Stromal cell of bone marrow (primary cell): ENCODE measurements at places on chromosomes 3 and 15.
A peak's percentile ranks its signal among the peaks of the same experiment; 100 is the strongest.

DNA sequence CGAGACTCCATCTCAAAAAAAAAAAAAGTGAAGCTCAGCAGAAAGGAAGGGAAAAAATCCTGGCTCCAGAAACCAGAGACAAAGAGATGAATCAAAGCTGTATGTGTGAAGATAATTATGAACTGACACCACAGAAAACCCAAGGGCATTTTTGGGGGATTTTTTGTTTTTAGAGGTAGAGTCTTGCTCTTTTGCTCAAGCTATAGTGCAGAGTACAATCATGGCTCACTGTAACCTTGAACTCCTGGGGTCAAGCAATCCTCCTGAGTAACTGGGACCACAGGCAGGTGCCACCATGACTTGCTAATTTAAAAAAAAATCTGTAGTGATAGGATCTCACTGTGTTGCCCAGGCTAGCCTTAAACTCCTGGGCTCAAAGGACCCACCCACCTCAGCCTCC, 22.8 kb downstream of the HCLS1 start:
- DNase-seq = no peak

DNA sequence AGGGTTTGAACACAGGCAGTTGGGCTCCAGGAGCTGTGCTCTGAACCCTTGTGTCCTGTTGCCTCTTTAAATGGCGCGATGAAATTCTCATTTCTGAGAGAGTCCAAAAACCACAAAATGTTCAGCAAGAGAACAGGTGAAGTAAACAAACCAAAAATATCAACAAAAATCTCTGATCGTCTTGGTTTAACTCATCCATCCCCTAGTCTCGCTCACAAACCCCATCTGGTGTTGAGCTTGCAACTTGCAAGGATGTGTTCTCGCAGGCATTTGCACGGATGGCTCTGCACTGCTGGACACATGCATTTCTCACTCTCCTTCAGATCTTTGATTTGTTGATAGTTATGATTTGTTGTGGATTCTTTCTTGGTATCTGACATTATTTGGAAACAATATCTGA, 31.1 kb downstream of the FAH start:
- no peak for DNase-seq

GRCh38 chr3:170037463-170038433, at the start of gene GPR160:
Gene GPR160, plus strand, starts transcription at chr3:170037995. Its CDS starts 45,978 bp downstream, at chr3:170083973.
- DNase-seq = no peak

- DNase-seq = no peak
Measured at GRCh38 chr3:169077394-169077906, 586.1 kb downstream of the MECOM start.

DNA sequence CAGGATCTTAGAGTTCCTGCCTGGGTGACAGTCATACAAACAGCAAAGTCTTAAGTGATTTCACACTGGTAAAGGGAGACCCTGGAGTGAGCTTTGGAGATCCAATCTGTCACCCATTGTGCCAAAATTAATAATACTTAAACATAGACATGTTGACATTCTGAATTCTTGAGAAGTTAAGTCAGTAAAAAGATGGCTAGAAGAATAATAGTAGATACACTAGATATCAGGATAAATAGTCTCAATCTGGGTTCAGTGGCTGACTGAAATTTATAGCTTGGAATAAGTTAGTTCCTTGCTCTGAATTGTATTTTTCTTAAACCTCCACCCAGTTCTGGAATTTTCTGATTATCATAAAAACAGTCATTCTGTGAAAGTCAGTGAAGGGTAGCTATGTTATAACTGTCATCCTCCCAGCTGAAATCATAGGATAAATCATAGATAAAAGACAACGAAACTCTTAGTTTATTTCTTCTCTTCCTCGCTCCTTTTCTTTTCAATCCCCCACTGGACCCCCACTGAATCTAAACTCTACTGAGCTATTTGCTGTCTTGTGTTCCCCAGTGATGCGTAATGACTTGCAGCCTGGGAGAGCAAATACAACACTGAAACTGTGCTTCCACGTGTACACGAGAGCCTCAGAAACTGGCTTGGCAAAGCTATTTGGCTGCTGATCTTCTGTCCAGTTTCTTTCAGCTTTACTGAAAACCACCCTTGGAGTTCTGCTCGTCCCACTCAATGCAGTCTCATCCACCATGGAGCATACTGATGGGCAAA, 175.4 kb upstream of the TP63 start:
- DNase-seq = no peak

GRCh38 chr3:142723665-142723967, 218 bp upstream of the TRPC1 start:
- DNase-seq = no peak

DNA sequence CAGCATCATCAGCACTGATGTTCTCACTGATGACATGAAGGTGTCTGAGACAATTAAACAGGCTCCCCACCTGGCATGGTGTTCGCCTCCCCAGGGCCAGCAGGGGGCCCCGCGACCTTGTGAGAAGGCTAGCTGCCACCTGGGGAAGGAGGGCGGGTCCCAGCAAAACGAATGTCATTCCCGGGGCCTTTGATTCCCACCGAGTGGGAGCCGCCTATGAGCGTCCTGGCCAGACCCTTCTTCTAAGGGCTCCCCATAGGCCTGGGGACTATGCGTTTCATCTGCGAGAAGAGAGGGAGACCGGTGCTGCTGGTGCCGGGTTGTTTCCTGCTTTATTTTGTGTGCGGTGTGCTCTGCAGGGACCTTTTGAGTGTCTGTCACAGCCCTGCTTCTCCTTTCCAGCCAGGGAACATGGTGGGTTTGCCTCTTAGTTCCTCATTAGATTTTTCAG, 20.5 kb upstream of the MINDY4B start:
- no peak for DNase-seq

- peak; percentile 67 for DNase-seq
Measured at GRCh38 chr3:152026033-152026556, 152.7 kb downstream of the SUCNR1 start.

- DNase-seq = no peak
Measured at GRCh38 chr15:89150762-89151664, 62.8 kb downstream of the ABHD2 start.

DNA sequence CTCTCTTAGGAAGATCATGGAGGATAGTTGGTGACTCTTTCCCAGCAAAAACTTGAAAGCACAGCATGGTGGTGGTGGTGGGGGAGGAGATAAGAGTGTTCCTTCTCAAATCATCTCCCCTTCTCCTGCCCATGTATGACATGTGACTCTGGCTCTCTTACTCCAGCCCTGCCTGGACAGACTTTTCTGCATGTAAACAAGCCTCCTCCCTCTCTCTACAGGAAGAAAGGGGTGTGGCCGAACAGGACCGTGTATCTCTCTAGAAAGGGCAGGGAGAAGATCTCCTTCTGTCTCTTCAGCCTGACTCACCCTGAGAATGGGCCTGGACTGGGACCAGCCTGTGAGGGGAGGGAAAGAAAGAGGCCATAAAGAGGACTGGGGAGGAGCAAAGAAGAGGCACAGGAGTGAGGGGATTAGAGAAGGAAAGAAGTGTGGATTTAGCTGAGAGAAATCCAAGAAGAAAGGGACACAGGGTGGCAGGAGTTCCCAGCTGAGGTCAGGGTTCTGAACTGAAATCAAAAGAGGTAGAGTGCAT, 1.5 kb downstream of the CELF6 start:
- DNase-seq = no peak

DNA sequence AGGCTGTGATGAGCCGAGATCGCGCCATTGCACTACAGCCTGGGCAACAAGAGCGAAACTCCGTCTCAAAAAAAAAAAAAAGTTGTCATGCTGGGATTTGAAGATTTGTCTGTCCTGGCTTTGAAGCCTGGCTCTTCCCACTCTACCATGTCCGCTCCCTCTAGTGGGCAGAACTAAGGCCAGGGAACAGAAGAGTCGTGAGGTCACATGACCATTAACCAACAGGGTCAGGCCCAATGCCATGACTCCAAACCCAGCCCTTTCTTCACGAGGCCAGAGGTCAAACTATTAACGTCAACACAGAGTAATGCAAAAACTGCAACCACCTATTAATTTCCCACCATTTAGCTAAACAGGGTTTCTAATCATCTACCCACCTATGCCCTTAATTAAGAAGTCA, 212.1 kb downstream of the ADAMTS17 start:
- no peak for DNase-seq

DNA sequence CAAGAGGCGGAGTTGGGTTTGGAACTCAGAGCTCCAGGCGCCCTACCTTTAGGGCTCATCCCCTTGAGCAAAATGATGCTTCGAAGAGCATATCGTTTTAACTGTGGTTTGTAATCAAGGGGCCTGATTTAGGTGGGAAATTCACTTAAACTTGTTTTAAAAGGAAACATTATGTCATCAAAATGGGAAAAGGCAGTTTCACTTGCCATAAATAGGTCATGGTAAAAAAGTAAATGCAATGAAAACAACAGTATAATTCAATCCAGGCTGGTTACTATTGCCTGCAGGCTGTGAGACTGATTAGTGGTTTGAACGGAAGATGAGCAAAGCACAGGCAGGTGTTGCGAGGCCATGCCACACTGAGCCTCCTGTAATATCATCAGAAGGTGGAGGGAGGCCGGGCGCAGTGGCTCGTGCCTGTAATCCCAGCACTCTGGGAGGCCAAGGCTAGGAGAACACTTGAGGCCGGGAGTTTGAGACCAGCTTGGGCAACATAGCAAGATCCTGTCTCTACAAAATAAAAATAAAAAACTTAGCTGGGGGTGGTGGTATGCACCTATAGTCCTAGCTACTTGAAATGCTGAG, 2.1 kb downstream of the HDAC11 start:
- no peak for DNase-seq

GRCh38 chr3:183249006-183249718, 3.9 kb upstream of the B3GNT5 start:
- no peak for DNase-seq

DNA sequence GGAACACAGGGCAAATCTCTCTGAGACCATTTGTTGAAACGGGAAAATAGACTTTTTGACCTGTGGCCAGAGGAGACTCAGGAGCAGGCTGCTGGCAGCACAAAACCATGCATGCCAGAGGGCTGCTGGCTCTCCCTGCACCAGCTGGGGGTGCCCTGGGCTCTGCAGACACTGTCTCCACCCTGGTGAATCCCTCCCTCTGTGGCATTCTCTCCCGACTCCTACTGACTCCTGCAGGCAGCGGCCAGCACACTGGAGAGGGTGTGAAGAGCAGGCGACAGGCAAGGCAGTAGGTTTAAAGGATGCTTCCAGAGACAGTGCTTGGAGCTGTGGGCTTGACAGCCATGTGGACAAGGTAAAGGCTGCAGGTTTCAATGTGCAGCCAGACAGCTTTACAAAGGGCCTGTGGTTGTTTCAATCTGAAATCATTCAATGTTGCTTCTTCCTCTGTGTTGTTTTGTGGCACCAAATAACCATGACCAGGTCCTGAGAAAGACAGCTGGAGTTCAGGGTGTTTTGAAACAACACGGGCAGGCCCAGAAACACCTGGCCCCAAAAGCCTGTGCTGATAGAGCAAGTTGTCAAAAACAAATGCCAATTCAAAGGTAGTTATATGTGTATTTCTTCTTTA, 431.0 kb upstream of the ATP10A start:
- no peak for DNase-seq

- DNase-seq = no peak
Measured at GRCh38 chr3:170162630-170163029, 18.9 kb downstream of the PHC3 start.

GRCh38 chr15:26674467-26674866, 98.4 kb downstream of the GABRB3 start:
- no peak for DNase-seq

DNA sequence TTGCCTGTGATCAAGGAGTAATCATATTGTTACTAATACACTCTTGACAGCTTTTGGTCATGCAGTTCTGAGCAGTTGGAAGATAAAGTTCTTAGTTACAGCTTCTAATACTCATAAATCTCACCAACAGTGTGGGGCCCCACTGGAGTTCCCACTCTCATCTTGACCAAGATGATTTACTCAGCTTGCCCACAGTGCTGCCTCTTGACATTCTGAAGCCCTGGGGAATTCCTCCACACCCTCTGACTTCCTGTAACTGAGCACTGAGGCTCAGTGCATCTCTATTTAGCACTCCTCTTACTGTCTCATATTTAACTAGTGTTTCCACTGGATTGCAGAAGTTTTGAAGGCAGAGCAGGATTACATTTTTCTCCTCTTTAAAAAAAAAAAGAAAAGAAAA, 1.9 kb upstream of the ARL6IP5 start:
- DNase-seq = peak; percentile 82

DNA sequence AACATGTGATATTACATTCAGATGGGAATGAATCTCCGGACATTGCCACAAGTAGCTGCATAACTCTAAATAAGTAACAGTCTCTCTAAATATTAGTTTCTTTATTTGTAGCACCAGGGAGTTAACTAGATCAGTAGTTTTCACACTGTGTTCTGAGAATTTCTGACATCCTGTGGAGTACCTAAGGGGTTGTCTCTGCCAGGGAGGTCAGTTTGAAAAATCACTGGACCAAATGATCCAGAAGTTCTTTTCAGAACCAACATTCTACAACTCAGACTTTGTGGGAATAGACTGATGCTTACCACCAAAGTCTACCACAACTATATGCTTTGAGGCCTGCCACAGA, 9.0 kb upstream of the ILDR1 start:
- DNase-seq = no peak

GRCh38 chr15:45442507-45443135, 64.3 kb upstream of the GATM start:
- DNase-seq = peak; percentile 54

GRCh38 chr3:11239796-11240195, 32.4 kb upstream of the ATG7 start:
- DNase-seq = no peak

DNA sequence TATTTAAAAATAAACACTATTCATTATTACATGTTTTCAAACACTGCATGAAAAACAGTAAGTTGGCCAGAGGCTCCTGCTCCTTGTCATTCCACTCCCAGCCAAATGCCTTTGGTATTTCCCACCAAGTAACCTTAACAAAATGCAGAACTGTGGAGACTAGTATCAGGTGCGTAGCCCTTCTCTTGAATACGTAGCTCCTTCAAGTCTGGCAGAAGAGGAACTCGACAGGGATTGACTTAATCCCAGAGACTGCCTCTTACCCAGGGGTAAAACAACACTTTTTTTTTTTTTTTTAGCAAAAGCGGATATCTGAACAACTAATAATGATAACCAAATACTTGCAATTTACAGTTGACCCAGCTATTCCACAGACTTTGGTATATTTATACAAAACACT, 738 bp downstream of the COMMD2 start:
- DNase-seq = no peak

- DNase-seq = peak; percentile 83
Measured at GRCh38 chr3:124685481-124685880, 44.8 kb upstream of the UMPS start.

DNA sequence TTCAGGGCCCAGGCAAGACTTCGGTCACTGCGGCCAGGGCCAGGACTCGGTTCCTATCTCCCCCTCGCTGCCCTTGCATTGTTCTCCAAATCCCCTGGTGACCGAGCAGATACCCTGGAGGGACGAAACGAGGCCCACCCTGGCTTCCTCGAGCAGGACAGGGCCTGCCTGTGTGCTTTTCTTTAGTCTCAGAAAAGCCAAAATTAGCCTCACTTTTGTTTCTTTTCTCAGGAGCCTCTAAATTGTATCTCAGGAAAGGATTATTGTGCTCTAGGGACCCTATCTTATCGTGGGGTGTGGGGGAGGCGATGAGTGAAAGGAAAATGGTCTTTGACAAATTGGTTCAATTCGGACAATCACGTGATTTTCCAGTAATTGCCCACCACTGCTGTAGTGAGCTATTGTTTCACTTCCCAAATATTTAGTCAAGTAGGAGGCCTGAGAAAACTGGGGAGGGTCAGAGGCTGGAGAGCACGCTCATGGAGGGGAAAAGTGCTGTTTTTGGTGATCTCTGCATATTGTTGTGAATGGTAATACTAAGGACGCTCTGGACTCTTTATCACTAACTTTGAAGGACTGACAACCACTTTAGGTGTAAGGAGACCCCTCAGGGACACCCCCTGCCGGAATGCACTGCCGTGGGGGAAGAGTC, 61.6 kb downstream of the TMEM44 start:
- DNase-seq = no peak

- DNase-seq = no peak
Measured at GRCh38 chr3:46516521-46516920, 18.7 kb downstream of the RTP3 start.
